Cardiac septum (tissue), 1 donor: ENCODE measurements at places on chromosomes 2 and 18. TPM values are rescaled to one million over a fixed set of nuclear protein-coding genes. Genes with fewer than 3 reads are reported as not detected.

DNA sequence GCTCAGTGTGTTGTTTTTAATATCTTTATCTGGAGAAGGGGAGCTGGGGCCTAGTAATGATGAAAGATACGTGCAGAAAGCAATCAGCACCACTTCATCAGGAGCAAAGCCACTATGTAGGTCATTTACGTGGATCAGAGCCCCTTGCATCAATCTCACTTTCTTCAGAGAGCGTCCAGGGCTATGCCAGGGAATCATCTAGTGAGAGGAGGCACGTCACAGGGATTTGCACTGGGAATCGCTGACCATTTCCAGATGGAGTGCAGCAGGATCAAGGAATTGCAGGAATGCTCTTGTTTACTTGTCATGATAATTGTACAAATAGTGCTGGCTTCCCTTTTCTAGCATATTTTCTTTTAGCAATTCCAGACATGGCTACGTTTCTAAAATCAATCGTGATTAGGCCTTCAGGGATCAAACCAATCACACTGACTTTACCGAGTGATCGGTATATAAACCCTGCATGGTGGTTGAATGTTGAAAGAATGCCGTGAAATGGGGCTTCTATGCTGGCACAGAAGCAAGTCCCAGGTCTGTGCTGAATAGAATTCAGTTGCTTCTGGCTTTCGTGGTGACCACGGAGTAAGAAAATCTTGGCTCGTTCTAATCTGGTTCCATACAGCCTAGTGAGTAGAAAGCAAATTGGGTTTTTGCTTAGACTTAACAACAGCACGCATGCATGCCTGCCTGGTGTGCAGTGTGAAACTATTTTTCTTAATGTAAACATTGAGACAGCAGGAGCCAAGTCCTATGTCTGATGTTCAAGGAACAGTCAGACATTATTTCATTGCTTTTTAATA is 122.8 kb downstream of the TMEM200C start:
- no peak for DNase-seq

DNA sequence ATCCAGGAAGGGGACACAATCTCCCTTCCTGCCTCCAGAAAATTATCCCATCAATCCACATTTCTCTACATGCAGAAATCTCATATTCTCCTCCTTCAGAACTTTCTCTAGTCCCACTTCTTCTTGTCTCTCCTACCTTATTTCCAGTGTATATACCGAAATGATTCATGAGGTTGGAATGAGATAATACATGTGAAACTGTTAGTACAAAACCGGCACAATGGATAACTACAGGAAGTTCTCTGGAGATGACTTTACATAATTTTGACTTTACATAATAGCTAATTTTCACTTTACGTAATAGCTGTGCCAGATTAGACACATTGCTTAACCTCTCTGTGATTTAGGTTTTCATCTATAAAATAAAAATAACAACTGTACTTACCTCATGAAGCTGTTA is 801.3 kb downstream of the ERBB4 start:
- no peak for DNase-seq

- DNase-seq = no peak
These were observed 243.3 kb upstream of the KCNJ3 start for GRCh38 chr2:154455166-154455565.

- DNase-seq = peak; percentile 80
These were observed 540 bp upstream of the RAB10 start for GRCh38 chr2:26033270-26033817.

CERS6 gene
- 58.6 TPM for total RNA-seq

SRD5A2 gene
- total RNA-seq = not detected

DNA sequence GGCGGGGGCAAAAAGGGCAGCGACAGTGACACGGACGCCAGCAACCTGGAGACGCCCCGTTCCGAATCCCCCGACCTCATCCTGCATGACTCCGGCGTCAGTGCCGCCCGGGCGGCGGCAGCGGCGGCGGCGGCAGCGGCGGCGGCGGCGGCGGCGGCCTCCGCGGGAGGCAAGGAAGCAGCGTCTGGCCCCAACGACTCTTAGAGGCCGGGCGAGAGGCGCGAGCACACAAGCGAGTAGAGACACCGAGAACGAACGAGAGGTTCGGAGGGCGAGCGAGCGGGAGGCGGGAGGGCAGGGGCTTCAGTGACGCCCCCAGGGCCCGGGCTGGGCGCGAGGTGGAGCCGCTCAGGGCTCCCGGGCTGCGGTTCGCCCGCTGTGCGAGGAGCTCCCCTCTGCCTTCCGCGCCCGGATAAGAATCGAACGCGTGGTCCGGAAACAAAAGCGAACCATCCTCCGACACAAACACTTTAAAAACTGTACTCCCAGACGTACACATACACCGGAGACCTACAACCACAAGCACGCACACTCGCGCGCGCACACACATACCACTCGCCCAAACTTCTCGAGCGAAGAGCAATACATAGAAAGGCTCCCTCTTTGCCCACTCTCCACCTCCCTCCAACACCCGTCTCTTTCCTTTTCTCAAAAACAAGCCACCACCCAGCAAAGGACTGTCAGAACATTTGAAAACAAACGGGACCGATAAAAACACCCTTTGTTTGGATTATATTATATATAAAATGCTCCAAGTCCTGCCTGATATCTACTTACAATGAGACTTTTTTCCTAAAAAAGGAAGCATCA is 2.8 kb downstream of the SP9 start:
- no peak for DNase-seq

DNA sequence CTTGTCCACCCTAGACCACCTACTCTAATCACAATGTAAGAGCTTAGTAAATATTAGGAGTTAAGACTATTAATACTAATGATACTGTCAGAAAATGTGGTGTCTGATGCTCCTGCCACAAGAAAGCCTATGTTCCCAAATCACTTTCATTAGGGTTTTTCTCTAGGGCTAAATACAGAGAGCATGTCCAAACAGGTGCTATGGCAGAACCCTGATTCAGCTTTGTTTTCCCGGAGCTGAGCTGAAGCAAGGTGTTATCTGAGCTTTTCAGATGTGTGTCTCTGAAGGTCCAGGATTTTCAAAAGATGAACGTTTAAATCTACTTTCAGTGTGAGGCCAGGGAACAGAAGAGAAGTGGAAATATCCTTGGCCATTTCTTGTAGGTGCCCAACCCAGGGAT is 40.6 kb downstream of the CPO start:
- no peak for DNase-seq

DNA sequence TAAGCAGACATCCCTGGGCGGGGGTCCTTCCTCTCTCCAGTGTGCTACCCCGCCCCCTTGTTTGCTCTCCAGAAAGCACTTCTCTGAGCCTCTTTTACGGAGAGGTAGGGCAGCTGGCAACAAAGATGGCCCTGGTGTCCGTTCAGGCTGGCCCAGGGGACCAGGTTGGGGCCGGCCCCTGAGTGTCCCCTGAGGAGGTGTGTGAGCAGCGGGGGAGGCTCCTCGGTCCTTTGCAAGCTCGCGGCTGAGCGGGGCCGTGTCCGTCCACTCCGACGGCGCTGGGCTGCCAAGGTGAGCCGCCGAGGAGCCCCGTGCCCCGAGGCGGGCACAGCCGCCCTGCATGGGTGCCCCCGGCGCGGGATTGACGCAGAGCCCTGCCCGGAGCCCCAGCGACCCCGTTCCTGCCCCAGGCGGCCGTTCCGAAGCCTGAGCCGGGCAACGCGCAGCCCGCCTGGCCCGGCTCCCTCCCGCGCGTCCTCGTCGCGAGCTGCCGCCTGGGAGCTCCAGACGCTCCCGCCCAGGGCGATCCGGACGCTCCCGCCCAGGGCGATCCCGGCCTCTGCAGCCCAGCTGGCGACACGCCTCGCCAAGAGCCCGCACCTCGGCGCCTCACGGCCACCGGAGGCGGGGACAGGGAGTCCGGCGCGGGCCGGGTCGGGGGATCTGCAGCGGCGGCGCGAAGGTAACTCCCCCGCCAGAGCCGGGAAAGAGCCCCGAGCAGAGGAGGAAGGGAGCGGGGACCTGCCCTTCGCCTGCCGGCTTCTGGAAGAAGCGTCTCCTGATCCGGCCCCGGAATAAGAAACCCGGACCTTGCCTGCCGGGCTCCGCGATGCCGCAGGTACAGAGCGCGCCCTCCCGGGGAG is at the start of gene PROKR1:
Gene PROKR1 (plus strand): TSS at position 569 of the 863 bp plus-strand sequence. CDS start 2,243 bp downstream, outside the sequence.
- no peak for DNase-seq

GRCh38 chr2:236569573-236569973 is at the start of gene ACKR3:
Gene ACKR3 (plus strand): TSS chr2:236569825. CDS start chr2:236580466, 10,641 bp downstream.
- DNase-seq = peak; percentile 87

NRP2 gene
- total RNA-seq = 11.7 TPM

DNA sequence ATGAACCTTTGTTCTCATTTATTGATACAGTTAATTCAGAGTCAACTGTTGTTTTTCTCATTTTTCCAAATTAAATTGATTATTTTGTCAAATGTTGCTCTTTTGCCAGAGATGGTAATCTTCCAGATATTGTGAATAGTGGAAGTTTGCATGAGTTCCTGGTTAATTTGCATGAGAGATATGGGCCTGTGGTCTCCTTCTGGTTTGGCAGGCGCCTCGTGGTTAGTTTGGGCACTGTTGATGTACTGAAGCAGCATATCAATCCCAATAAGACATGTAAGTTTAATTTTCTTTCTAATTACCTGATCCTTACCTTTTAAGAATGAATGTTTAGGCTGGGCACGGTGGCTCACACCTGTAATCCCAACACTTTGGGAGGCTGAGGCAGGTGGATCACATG is 7.8 kb downstream of the CYP20A1 start:
- DNase-seq = no peak

DNA sequence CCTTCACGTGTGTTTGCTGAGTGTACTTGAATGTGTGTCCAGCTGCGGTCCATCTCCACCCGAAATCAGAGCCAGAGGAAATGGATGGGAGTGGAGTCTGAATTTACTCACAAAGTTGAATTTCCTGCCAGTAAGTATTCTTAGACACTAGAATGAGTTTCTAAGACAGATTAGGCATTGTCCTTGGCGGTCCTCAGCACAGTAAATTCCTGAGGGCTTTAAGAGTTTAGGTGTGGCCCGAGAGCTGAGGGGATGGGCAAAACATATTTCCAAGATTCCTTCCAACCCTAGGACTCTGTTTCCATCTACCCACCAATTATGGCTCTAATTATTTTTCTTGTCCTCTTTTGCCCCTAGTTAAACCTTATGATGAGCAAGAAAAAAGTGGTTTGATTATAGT is 90.3 kb upstream of the PHLPP1 start:
- no peak for DNase-seq

- no peak for DNase-seq
These were observed 41.2 kb upstream of the KLF11 start for GRCh38 chr2:10002109-10002508.

GRCh38 chr2:189350540-189351209 is 90.6 kb upstream of the WDR75 start:
- no peak for DNase-seq

GRCh38 chr18:10209302-10209701 is 245.1 kb upstream of the APCDD1 start:
- no peak for DNase-seq

DSG1 gene
- 0.89 TPM for total RNA-seq

GRCh38 chr2:19785447-19785846 is 116.3 kb downstream of the TTC32 start:
- no peak for DNase-seq

ALPP gene
- total RNA-seq = not detected

HOXD12 gene
- total RNA-seq = not detected

DNA sequence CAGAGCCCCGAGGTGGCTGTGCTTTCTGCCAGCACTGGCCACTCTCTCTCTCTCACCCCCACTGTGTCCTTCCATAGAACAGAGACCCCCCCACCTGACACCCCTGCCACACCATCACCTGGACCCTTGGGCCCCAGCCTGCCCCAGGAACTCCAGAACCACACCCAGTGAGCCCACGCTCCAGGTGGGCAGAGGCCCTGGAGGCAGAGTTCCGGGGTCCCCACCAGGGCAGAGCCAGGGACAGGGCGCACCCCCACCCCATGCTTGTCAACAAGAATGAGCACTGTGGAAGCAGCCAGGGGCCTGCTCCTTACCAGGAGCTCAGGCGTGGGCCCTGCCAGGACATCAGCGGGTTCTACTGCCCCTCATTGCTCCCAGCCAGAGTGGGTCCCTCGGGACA is 14.6 kb downstream of the PASK start:
- no peak for DNase-seq

GRCh38 chr2:47028171-47028570 is 112.6 kb upstream of the MCFD2 start:
- DNase-seq = no peak

- no peak for DNase-seq
These were observed 106.4 kb upstream of the NCKAP5 start for GRCh38 chr2:133674433-133675331.

GRCh38 chr2:75676464-75676863 is 29.9 kb downstream of the MRPL19 start:
- DNase-seq = no peak

- DNase-seq = no peak
These were observed 94.0 kb upstream of the CNGA3 start for GRCh38 chr2:98252038-98252773.

- DNase-seq = no peak
These were observed 264.4 kb downstream of the MTX2 start for GRCh38 chr2:176533505-176534193.

GRCh38 chr18:66993492-66993891 is 389.6 kb upstream of the CDH19 start:
- no peak for DNase-seq

IL36A gene
- total RNA-seq = not detected

SNTG2 gene
- total RNA-seq = 1.0 TPM

GRCh38 chr2:152730591-152731333 is 12.3 kb downstream of the ARL6IP6 start:
- no peak for DNase-seq

FLACC1 gene
- total RNA-seq = 12.0 TPM

CLIP4 gene
- 33.0 TPM for total RNA-seq

DNA sequence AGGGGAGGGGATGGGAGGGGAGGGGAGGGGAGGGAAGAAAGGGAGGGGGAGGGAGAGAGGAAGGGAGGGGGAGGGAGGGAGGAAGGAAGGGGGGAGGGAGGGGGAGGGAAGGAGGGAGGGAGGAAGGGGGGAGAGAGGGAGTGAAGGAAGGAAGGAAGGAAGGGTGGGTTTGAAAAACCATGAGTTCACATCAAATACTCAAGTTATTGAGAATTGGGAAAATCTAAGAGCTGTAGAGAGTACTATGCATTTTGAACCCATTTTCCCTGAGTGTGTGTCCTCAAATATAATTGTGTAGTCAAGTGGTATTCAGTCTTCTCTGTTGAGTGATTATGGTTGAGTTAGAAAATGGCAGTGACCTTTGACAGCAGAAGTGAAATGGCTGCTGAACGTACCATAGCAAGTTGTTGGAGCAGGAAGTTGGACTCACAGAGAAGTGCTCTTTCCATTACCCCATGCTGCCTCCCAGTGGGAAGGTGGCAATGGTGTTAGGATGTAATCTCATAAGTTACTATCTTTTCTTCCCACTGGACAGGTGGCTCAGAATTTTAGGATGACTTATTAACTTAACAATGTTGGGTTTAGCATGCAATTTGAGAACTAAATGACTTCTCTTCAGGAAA is 214.6 kb downstream of the SETBP1 start:
- no peak for DNase-seq

DNA sequence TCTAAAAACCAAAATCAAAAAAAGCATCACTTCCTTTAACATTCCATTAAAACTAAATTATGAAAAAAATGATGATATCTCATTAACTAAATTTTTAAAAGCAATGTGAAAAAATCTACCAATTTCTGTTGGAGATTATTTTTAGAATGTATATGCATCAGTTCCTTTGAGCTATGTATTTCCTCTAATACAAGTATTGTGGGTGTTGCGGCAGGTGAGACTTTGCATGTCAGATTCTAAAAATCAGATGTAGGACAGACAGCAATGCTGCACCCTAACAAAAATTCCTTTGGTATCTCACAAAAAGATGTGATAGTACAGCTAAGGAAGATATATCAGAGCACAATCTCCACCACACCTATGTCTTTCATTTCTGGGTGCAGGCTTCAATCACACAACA is 6.8 kb downstream of the MBD2 start:
- no peak for DNase-seq

TMEM169 gene
- total RNA-seq = 0.22 TPM
